Activated T-helper 1 cell treated with anti-CD3 and anti-CD28 coated beads, Interleukin-2, amount 50 U/mL, for 16 hours (primary cell): ENCODE measurements at places on chromosomes 2 and 18.

DNA sequence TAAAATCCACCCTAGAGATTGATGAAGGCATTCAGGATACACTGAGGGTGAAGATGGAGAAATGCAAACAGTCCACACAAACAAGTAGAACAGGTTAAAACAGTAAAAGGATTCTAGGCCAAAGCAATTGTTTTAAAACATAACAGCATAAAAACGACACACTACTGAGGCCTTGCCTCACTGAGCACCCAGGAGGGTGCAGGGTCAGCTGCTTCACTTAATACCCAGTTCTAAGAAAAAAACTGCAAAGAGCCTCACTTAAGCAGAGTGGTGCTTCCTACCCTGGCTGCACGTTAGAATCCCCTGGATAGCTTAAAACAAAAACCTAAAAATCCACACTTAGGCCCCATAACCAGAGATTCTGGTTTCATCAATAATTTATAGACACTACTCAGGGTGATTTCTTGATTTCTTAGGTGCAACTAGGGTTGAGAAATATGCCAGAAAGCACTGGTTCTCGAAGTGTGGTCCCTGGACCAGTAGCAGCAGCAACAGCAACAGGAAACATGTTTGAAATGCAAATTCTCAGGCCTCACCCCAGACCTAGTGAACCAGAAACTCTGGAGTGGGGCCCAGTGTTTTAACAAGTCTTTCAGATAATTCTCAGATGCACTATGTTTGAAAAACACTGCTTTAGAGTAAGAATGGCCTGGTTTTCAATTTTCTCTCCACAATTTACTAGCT lies 279.1 kb downstream of the ZEB2 start:
- no peak for DNase-seq

DNA sequence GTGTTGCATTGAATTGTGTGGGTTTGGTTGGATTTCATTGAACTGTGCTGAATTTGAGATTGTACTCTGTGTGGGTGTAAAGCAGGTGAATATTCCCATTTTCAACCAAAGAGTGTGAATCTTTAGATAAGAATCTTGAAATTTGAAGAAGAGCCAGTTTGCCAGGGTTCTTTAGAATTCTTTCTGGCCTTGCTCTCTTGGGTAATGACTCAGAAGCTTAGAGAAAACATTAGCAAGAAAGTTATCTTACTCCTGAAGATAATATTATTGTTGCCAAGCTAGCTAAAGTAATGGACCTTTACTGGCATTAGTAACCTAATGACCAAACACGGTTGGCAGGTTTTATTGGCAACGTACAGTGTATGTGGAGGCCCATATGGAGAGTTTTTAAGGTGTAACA lies 46.4 kb upstream of the SIX3 start:
- no peak for DNase-seq

GRCh38 chr2:59961746-59962145 lies 591.7 kb downstream of the BCL11A start:
- DNase-seq = no peak

GRCh38 chr2:60441800-60442199 lies 111.7 kb downstream of the BCL11A start:
- DNase-seq = no peak

DNA sequence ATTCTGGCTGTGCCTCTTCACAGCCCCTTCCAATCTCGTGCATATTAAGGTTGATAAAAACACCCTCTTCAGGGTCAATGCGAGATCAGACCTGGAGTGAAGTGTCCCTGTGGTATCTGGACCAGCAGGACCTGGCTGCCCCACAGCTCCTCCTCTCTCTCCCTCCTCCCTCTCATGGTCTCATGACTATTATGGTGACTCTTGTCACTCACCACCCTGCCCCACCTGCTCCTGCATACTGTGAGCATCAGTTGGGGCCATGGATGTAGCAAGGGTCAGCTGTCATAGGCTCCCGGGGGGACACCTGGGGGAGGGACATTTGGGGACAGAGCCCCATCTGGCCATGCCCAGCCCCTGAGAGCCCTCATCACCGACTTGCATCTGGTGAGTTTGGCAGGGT lies 50.2 kb downstream of the ODC1 start:
- DNase-seq = no peak

DNA sequence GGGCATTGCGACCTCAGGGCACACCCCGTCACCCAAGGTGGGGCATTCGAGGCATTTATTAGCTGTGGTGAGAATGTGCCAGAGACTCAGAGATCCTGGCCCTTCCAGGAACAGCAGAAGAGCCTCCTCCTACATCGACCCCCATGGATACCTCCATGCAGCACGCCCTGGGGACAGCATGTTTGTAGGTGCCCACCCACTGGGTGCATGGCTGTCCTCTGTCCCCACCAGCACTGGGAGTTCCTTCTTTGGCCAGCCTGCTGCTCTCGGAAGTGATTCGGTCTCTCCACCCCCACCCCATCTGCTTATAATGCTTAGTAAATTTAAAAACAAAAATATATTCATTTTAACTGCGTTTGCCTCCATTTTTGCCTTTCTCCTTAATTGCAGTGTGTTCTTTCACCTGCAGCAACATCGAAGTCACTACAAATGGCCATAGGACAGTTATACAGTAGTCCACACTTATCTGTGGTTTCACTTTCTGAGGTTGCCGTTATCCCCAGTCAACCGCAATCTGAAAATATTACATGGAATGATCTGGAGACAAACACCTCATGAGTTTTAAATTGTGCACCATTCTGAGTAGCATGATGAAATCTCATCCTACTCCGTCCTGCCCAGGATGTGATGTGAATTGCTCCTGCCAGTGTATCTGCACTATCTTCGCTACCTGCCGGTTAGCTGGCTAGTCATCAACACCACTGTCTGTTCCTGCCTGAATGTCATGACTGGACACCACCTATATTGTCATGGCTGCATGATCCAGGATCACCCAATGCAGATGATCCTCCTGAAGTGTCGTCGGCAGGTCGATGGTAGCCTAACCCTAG lies 29.6 kb upstream of the ZCCHC2 start:
- no peak for DNase-seq
